Esophagus squamous epithelium (tissue), 5 donors: ENCODE measurements at places on chromosomes 6 and 20.

GRCh38 chr6:55729665-55730064 lies 145.7 kb downstream of the BMP5 start:
- H3K36me3 ChIP-seq: no peaks in the 10 kb centered on the region
- no peak overlapping the region for H3K27ac ChIP-seq
- H3K4me3 ChIP-seq: no peak overlapping the region
- no peak for DNase-seq

GRCh38 chr6:114997813-114998292 lies 655.0 kb upstream of the HS3ST5 start:
- no peaks in the 10 kb centered on the region for H3K36me3 ChIP-seq
- H3K27me3 ChIP-seq: no peaks in the 10 kb centered on the region
- no peak overlapping the region for H3K4me3 ChIP-seq
- no peak for DNase-seq
- H3K27ac ChIP-seq: no peak overlapping the region

DNA sequence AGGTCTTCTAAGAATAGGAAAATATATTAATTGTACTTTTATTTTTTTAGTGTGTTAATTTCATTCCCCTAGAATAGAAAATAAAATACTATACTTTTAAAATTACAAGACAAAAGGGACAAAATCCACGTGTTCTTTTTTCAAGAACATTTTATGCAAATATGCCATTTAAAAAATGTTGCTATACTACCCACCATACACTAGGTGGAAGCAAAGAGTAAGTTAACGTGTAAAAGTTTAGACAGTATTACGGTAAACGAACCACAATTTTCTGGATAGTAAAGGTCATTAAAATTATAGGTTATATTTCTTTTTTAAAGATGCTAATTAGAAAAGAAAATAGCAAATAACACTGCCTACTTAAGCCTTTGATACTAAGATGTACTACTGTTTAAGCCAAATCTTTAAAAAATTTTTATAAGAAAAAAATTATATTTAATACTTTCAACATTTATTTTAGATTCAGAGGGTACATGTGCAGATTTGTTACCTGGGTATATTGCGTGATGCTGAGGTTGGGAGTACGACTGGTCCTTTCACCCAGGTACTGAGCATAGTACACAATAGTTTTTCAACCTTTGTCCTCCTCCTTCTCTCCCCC lies 287.6 kb downstream of the PHF3 start:
- H3K27me3 ChIP-seq: no peaks in the 10 kb centered on the region
- no peaks in the 10 kb centered on the region for H3K4me1 ChIP-seq
- no peak for DNase-seq
- H3K27ac ChIP-seq: no peak overlapping the region
- no peaks in the 10 kb centered on the region for H3K36me3 ChIP-seq
- H3K4me3 ChIP-seq: no peak overlapping the region

DNA sequence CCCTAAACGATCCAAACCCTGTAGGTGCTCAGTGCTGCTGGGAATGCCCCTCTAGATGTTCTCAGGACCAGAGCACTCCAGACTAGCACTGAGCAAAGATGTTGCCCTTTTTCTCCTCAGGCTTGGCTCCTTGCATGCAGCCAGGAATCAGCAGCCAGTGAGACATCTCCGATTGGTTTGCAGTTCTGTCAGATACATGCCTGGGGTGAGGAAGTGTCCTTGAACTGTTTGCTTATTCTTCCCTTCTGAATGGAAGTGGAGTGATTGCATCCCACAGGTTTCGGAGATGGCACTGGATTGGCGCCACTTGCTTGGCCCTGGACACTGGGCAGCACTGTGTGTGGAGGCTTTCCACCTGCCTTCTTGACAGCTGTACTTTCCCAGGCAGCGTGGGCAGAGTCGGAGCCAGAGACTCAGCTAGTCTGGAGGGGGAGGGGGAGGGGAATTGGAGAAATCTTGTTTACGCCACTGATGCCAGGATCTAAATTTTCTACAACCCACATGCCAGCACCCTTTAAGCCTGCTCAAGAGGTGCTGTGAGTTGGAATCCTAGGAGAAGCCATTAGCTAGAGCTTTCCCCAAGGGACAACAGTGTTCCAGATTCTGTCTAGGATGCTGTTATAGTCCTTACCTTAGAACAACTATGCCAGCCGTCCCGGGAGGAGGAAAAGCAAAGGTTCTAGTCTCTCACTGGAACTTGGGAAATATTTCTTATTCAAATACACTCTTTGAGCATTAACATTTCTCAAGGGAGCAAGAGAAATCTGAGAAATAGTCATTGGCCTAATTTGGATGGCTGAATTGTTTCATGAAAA lies 49.2 kb upstream of the SASH1 start:
- no peaks in the 10 kb centered on the region for H3K36me3 ChIP-seq
- H3K27me3 ChIP-seq: no peaks in the 10 kb centered on the region
- no peaks in the 10 kb centered on the region for H3K4me1 ChIP-seq
- no peak for DNase-seq
- no peak overlapping the region for H3K4me3 ChIP-seq

- H3K27ac ChIP-seq: no peak overlapping the region
- no peak for DNase-seq
- no peaks in the 10 kb centered on the region for H3K27me3 ChIP-seq
- no peaks in the 10 kb centered on the region for H3K4me1 ChIP-seq
- no peaks in the 10 kb centered on the region for H3K36me3 ChIP-seq
Measured at GRCh38 chr6:153145591-153145990, 14.5 kb upstream of the RGS17 start.

DNA sequence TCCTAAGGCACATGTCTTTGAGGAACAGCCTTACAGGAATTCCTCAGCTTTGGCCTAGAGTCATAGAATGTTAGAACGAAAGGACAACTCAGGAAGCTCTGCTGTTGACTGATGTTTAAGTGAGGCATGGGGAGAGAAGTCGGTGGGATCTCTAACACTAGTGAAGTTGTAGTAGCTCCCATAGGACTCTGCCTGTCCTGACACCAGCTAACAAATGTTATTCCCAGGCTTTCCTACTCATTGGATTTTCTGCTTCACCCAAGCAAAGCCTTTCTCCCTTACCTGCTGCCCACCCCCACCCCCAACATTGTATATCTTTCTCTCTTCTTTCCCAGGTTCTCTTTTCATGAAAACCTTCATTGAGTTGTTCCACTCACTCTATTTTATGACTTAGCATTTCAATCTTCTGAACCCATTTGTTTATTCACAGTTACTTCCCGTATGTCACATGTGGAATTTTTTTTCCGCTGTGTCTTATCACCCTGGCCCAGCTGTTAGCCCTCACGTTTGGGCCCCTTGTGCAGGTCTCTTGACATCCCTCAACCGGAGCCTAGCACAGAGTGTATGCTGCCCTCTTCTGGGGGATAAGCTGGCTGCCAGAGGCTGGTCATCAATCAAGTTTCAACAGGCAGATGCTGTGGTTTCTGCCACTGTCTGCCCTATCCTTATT lies 39.2 kb upstream of the RNF8 start:
- H3K27ac ChIP-seq: no peak overlapping the region
- no peak overlapping the region for H3K4me3 ChIP-seq
- no peaks in the 10 kb centered on the region for H3K4me1 ChIP-seq
- DNase-seq: no peak

GRCh38 chr20:57250607-57251343 lies 15.7 kb downstream of the BMP7 start:
- H3K27ac ChIP-seq: no peak overlapping the region
- H3K4me3 ChIP-seq: no peak overlapping the region
- H3K36me3 ChIP-seq: no peaks in the 10 kb centered on the region
- peaks cover 3% of the 10 kb centered on the region for H3K4me1 ChIP-seq
- H3K27me3 ChIP-seq: peaks cover 20% of the 10 kb centered on the region

DNA sequence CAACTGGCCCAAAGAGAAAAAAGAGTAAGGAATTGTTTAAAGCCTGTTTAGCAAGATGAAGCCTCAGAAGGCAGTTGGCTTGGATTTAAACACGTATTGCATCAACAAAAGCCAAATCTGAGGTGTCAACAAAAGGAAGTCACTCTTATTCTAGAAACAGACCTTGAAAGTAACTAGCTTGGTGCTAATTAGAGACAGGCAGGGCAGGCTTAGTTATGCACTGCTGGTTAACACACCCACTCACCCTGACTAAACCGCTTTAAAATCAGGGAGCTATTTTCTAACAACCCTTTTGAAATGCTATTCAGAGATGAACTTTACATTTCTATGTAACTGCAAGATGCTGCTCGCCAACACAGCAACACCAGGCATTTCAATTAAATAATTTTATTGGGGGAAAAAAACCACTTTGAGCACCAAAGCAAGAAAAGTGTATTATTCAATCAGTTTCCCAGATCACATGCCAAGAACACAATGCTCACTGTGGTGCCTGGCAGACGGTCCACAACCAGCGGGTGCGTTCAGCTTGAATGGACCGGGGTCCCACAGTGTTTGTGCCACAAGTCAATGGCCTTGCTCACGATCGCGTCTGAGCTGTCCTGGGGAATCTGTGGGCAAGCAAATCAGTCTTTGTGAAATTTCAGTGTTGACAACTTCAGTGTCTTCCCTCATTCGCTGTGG lies 23.6 kb downstream of the TBC1D7 start:
- H3K27me3 ChIP-seq: no peaks in the 10 kb centered on the region
- H3K4me1 ChIP-seq: peaks cover 48% of the 10 kb centered on the region
- peaks cover 61% of the 10 kb centered on the region for H3K36me3 ChIP-seq
- no peak overlapping the region for H3K4me3 ChIP-seq
- DNase-seq: no peak

GRCh38 chr6:20197251-20197650 lies 15.0 kb downstream of the MBOAT1 start:
- no peaks in the 10 kb centered on the region for H3K36me3 ChIP-seq
- H3K4me1 ChIP-seq: peaks cover 13% of the 10 kb centered on the region
- H3K4me3 ChIP-seq: no peak overlapping the region
- no peak overlapping the region for H3K27ac ChIP-seq
- no peaks in the 10 kb centered on the region for H3K27me3 ChIP-seq
- DNase-seq: no peak

GRCh38 chr6:130697271-130697994 lies 129.8 kb upstream of the SMLR1 start:
- H3K4me1 ChIP-seq: no peaks in the 10 kb centered on the region
- H3K36me3 ChIP-seq: no peaks in the 10 kb centered on the region
- no peaks in the 10 kb centered on the region for H3K27me3 ChIP-seq

DNA sequence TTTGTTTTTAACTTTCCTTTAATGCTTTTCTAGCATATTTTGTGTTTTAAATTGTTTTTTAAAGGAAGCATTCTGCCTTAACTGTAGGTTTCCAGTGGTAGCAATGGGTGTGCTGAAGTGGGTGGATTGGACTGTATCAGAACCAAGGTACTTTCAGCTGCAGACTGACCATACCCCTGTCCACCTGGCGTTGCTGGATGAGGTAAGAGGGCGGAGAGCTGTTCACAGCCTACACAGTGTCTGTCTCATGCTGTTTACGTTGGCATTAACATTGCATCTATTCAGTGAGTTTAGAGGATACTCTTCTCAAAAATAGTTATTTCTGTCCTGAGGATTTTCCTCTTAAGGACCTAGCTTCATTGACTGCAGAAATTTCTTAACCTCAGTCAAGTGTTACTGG lies 11.9 kb downstream of the NELFCD start:
- no peak overlapping the region for H3K4me3 ChIP-seq
- H3K36me3 ChIP-seq: peaks cover 49% of the 10 kb centered on the region
- no peak overlapping the region for H3K27ac ChIP-seq
- H3K27me3 ChIP-seq: no peaks in the 10 kb centered on the region

- H3K27ac ChIP-seq: no peak overlapping the region
- H3K4me3 ChIP-seq: no peak overlapping the region
- peaks cover 11% of the 10 kb centered on the region for H3K27me3 ChIP-seq
- no peaks in the 10 kb centered on the region for H3K4me1 ChIP-seq
Measured at GRCh38 chr6:110421749-110422443, 6.5 kb upstream of the DDO start.

DNA sequence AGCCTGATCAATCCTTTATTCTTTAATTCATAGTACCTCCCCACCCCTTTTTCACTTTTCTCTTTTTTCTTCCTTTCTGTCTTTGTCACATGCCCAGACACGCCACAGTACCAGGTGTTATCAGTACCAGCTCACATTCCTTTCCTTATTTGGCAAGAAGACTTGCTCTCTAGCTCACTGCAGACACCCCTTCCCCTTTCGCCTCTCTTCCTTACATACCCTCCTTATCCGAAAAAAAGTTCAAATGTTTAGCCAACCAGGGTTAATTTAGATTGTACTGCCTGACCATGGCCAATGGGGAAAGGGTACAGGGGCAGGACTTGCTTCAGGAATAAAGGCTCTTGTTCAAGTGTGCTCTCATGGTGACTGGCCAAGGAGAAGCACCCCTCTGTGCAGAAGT lies 9.3 kb upstream of the SIRPB2 start:
- H3K4me1 ChIP-seq: peaks cover 42% of the 10 kb centered on the region
- peak overlapping the region; percentile 91 for H3K27ac ChIP-seq
- H3K27me3 ChIP-seq: peaks cover 9% of the 10 kb centered on the region

DNA sequence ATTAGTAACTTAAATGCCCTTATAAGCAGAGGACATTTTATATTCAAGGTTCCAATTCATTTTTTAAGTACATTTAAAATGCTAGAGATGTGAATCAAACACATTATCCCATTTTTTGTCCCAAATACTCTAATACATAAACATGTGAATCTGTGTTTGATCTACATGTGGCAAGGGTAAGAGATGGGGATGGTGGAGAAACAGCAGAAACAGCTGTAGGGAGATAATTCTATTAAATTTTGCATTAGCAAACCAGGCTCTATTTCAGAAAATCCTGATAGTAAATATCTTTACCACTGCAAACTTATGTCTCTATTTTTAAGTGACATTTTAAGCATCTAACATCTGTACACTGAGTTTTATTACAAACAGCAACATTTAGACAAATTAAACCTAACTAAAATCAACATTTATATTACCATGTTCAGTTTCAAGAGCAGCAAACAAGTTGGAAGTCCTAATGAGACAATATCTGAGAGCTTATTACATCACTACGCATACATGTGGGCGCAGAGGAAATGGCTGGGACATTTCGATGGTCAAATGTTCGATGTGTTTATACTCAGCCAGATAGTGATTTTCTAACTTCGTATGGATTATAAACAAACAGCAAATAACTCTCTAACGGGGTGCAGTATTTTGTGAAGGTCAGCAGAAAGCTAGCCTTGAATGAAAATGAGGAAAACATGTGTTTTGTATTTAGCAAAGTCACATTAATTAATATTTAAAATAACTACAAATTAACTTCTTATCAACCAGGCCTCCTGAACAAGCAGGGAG lies 165.1 kb downstream of the GJA1 start:
- peaks cover 18% of the 10 kb centered on the region for H3K4me1 ChIP-seq
- DNase-seq: no peak
- H3K27ac ChIP-seq: no peak overlapping the region
- no peaks in the 10 kb centered on the region for H3K36me3 ChIP-seq
- no peaks in the 10 kb centered on the region for H3K27me3 ChIP-seq

DNA sequence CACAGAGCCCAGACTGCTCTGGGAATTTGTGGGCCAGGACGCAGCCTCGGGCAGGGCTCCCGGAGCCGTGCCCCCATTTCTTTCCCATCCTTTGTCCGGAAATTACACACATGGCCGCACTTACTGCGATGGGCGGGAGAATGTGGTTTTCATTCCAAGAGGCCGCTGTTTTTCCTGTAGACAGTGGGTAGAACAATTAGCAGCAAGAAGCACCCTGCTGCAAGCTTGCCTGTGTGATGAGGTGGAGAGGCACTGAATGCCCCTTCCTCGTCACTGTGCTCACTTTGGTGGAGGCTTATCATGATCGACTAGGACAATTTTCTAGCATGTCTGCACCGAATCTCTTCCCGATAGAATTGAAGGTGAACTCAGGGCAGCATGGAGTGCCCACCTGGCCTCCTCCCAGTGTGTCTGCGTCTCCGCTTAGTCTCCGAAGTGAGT lies 102.8 kb downstream of the DACT2 start:
- H3K4me1 ChIP-seq: no peaks in the 10 kb centered on the region
- no peaks in the 10 kb centered on the region for H3K27me3 ChIP-seq
- no peak for DNase-seq
- H3K4me3 ChIP-seq: no peak overlapping the region
- no peaks in the 10 kb centered on the region for H3K36me3 ChIP-seq
- H3K27ac ChIP-seq: no peak overlapping the region
